ENCODE measurements at places on chromosomes 7 and 10.
A peak's percentile ranks its signal among the peaks of the same experiment; 100 is the strongest.

DNA sequence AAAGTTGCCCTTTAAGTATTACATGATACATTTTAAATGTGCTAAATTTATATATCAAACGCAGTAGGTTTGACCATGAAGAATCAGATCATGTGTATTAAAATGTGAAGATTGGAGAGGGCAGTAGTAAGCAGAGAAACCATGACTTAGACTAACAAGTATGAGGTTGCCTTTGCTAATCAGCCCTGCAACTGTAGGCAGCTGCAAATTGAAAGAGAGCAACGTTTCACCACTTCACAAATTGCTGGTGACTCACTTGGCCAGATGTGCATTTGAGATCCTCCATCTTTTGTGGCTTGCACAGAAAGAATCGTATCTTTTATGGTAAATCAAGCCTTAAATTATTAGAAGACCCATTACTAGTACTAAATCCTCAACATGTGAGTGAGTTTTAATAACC, 10.1 kb upstream of the SEMA3A start:
- DNase-seq = no peak

GRCh38 chr7:77697535-77697831, 1.2 kb downstream of the RSBN1L start:
- DNase-seq = no peak

DNA sequence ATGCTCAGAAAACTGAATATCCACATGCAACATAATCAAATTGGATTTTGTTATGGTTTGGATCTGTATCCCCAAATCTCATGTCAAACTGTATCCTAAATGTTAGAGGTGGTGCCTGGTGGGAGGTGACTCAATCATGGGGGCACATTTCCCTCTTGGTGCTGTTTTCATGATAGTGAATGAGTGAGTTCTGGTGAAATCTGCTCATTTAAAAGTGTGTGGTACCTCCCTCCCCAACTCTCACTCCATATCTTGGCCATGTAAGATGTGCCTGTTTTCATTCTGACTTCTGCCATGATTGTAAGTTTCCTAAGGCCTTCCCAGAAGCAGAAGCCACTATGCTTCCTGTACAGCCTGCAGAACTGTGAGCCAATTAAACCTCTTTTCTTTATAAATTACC, 239.6 kb upstream of the KLF14 start:
- DNase-seq = no peak

DNA sequence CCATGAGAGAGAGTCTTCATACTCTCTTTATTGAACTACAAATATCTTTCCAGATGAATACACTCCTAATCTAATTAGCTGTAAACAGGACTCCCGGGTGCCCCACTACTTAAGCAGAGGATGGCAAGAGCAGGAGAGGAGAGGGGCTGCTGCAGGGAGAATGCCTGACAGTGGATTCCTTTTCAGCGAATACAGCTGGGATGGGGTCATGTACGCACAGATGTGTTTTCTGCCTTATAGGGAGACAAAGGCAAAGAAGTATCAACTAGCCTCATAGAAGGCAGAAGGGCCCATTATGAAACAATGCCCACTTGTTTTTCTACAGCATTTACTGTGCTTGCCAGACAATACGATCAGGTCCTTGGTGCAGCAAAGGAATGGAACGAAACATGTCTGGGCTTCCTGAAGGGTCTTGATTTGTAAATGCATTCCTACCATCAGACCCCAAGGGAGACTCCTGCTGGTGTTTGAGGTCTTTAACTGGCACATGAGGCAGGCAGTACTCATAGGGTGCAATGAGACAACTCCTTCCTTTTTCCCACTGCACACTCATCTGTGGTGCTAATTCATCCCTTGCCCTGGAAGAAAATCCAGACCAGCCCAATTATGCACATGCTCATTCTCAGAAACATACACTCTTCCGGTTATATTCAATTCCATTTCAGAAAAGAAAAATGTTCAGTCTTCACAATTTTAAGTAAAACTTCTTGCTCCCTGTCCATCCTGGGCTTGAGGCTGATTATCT, 117.1 kb downstream of the AOAH start:
- DNase-seq = no peak

GRCh38 chr10:74598891-74599566, 227.4 kb upstream of the KAT6B start:
- DNase-seq = no peak

DNA sequence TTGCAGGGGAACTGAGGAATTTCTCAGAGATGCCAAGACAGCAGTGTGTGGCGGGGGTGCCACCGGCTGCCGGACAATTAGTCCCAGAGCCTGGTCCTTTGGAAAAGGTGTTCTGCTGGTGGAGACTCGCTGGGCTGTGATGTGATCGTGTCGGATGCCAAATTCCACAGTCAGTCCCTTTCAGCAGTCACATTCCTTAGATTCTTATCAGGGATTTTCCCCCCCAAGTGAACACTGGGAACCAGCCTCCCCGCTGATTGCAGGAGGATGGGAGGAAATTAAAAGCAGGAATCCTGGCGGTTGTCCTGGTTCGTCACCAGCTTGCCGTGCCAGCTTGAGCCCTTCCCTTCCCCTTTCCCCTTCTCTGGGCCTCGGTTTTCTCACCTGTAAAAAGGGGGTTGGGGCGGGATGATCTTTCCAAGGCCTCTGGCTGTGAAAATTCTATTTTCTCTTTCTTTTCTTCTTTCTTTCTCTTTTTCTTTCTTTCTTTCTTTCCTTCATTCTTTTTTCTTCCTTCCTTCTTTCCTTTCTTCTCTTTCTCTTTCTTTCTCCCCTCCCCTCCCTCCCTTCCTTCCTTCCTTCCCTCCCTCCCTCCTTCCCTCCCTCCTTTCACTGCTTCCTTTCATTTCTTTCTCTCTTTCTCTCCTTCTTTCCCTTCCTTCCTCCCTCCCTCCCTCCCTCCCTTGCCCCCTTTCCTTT, 39.6 kb downstream of the COL26A1 start:
- no peak for DNase-seq

DNA sequence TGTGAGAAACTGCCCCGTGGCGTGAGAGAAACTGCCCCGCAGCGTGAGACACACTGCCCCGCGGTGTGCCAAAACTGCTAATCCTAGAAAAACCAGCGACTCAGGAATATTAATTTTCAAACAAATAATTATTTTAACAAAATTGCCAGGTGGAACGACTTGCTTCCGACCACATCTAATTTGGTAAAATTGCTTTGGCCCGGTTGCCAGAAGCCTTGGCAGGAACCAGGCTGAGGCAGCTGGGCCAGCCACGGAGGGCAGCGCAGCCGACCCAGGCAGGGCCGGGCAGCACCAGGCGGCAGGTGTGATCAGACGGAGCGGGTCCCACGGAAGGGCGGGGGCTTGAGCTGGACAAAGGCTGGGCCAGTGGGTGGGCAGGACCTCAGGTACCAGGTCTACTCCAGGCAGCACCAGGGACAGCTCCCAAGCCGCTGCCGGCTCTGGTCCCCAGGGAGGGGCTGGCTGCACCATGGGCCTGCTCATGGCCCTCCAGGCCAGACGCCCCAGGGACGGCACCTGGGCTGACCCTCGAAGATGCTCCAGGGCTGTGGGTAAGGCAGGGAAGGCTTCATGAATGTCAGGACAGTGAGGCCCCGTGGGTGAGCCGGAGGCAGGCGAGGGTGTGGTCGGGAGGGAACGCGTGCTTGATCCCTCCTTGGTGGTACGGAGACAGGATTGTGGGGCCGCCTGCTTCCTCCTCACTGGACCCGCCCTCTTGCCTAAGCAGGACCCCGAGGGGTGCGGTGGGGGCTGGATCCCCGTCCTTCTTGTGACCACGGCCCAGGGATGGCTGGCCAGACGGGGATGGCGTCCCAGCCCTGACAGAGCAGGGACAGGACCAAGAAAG, 7.7 kb upstream of the ADGRA1 start:
- DNase-seq = no peak

GRCh38 chr7:17939211-17939605, 1.1 kb downstream of the SNX13 start:
- no peak for DNase-seq

DNA sequence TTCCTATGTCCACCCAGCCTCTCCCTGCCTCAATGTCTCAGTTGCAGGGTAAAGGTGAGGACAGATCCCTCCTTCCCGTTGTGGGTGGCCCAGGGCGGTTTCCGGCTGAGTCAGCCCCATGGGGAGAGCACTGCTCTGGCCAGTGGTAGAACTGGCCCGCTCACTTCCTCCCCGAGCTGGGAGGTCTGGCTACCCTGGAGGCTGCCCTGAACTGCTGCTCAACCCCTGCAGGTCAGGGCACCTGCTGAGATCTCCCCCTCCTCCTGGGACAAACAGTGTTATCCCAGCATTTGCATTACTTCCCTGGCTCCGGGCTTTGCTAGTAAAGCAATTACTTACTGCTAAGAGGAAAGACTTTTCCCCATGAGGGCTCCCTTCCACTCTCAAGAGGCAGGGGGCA, 21.4 kb upstream of the IMPDH1 start:
- DNase-seq = no peak

GRCh38 chr10:132521466-132522102, 16.0 kb upstream of the INPP5A start:
- DNase-seq = no peak

DNA sequence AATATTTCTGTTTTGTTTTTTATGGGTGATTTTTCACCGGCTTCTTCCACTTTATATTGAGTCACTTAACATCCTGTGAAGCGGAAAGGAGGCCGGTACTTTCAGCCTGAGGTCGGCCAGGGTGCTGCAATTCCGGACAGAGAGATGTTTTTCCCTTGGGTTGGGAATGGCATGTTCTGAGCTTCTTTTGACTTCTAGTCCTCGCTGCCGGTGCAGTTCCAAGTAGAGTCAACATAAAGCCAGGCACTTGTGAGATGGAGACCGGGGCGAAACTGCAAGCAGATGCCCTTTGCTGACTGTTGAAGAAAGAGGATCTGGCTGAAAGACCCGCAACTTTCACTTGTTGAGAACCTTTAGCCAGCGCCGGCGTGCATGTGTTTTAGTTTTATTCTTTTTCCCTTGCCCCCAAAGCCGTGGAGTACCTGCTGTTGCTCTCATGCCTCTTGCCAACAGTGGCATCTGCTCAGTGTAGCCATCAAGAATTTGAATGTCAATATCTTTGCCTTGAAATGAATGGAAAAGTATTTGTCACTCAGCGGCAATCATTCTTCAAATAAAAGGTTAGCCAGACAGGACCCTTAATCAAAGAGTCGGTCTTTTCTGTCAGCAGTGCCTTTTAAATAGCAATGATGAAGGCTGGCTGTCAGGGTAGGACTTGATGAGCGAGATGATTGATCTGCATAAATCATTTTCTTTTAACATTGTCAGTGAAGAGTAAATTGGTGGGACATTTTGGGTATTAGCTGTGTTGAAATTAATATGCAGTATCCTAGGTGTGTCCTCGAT, 351.2 kb downstream of the LRMDA start:
- DNase-seq = no peak

- no peak for DNase-seq
Observed at GRCh38 chr10:130714742-130715467, 578.7 kb downstream of the GLRX3 start.

GRCh38 chr10:116274064-116274904, 1.3 kb upstream of the GFRA1 start:
- no peak for DNase-seq

DNA sequence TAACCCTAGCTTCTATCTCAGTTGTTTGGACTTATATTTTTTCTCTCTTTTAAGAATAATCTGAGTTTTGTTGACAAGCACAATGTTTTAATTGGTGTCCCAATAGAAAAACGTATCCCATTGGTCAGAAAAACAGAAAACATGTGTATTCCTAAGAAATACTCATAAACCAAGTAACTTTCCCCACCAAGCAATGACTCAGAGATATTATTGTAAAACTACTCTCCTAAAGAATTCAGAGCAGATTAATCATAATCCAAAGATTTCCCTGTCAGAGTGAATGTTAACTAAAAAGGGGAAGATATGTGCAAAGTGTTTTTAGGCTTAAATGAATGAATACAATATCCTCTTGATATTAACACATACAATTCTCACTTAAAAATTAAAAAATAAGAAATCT, 29.4 kb upstream of the MBL2 start:
- DNase-seq = no peak

GRCh38 chr7:69060516-69060915, 537.8 kb upstream of the AUTS2 start:
- DNase-seq = no peak

- DNase-seq = peak; percentile 16
Observed at GRCh38 chr10:43230101-43230908, 36.6 kb downstream of the RASGEF1A start.

DNA sequence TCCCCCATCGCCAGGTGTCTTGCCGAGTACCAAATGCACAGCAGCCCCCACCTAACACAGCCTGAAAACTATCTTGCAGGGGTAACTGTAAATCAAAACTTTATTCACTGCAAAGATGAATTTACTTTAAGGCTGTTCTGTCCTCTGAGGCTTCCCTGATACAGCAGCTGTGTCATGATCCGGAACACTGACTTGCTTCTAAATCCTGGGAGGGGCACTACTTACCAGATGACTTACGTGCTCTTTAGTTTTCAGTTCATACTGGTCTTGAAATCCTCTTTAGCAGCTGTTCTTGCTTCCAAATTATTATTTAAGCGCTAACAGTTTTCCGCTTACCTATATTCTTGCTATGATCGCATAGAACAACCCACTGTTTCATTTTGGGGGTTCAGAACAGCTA, 4.9 kb downstream of the DYNC1I1 start:
- DNase-seq = no peak

- DNase-seq = no peak
Observed at GRCh38 chr10:6617309-6618076, 37.4 kb upstream of the PRKCQ start.

DNA sequence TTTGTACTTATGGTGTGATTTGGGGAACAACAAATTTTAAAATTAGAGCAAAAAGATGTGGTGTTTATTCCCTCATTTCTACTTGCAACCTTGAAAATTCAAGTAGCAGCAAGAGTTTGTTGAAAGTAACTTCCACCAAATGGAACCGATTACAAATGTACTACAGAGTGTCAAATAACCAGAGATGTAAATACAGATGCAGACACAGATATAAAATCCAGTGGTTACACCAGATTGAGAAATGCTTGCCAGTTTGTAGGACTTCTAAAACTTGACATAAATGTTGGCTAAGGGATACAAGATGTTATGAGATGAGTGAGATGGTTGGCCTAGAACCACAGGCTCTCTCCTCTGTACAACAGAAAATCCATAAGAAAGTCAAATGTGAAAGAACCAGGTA, 162.1 kb downstream of the DIP2C start:
- no peak for DNase-seq
